ENCODE measurements at places on chromosomes 1 and 21.

DNA sequence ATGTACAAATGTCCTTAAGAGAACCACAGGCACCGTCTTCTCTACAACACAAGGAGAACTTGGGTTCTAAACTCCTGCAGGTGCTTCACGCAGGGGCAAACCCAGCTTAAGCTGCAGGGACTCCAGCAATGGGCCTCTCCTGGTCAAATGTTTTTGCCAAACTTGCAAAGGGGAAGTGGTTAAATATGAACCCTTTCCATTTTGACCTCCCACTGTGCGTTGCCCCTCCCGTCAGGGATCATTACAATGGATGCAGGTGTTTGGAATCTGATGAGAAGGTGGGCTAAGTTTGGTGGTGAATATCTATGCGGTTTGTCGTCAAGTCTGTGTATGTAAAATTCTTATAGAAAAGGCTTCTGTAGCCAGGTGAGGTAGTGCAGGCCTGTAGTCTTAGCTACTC is 29.1 kb upstream of the SLC25A33 start:
- DNase-seq: no peak

- peak; percentile 77 for DNase-seq
Measured at GRCh38 chr1:169217636-169218035, 111.1 kb downstream of the ATP1B1 start.

DNA sequence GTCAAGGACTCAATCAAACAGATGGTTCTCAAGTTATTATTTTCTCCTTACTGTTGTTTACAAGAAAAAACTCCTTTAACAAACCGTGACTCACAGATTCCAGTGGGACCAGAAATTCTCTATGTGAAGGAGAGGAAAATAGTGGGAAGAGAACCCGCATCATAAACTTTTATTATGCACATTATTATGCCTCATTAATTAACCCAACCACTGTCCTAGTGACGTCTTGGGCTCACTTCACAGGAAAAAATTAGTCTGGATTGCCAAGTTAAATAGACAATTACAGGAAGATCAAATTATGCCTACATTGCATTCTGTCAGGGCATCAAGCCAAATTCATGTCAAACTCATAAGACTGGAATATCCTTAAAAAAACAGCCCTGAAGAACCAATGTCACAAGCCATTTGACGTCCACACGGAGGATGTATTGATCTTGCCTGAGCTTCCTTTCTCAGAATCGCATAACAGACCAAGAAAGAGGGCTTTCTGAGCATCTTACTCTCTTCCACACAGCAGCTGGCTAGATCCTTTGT is 347.8 kb downstream of the DUSP10 start:
- no peak for DNase-seq

- DNase-seq: no peak
Measured at GRCh38 chr1:161307892-161308638, 1.7 kb downstream of the MPZ start.

- DNase-seq: no peak
Measured at GRCh38 chr1:210446479-210446878, 117.8 kb downstream of the HHAT start.

- DNase-seq: no peak
Measured at GRCh38 chr1:25770541-25771220, 29.3 kb upstream of the SELENON start.

GRCh38 chr1:214808845-214809460 is 206.0 kb downstream of the CENPF start:
- peak; percentile 8 for DNase-seq

GRCh38 chr1:172139196-172139595 is 281.3 kb upstream of the C1orf105 start:
- no peak for DNase-seq

- no peak for DNase-seq
Measured at GRCh38 chr1:213148905-213149304, 97.9 kb downstream of the RPS6KC1 start.

DNA sequence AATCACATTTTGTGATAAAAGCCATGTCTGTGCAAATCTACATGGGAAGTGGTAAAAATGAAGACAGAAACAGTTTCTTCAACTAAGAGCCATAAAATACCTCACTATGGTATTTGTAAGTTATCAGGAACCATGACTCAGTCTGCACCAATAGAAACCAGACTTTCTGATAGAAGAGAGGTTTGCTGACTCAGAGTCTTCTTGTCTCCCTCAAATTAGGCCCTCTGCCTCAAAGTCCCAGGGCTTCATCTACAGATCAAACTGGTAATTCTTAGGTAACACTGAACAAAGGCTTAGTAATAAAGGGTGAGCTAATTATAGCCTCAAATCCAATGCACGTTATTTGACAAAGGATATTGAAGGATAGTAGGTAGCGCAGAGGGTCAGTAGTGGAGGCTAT is 30.9 kb upstream of the SSX2IP start:
- no peak for DNase-seq

DNA sequence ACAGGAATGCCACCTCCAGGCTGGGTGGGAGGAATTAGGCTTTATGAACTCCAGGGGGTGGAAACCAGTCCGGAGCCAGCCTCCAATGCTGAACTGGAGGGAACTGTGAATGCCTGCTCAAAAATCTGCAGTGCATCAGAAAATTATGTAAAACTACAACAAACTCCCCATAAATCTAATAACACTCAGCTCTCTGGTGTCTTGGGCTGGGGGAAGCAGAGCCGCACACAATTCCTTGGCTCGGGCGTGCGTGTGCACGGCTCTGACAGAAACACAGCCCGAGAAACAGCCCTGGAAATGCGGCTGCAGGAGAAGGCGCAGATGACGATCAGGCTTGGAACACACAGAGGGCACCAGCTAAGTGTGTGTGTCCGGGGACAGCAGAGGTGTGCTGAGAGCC is 127.6 kb upstream of the VAMP3 start:
- no peak for DNase-seq

GRCh38 chr1:219665089-219665488 is 52.2 kb upstream of the ZC3H11B start:
- DNase-seq: no peak

- peak; percentile 26 for DNase-seq
Measured at GRCh38 chr21:44871576-44872269, 1.8 kb downstream of the PTTG1IP start.

- DNase-seq: peak; percentile 9
Measured at GRCh38 chr1:1318131-1318652, 6.3 kb downstream of the INTS11 start.

DNA sequence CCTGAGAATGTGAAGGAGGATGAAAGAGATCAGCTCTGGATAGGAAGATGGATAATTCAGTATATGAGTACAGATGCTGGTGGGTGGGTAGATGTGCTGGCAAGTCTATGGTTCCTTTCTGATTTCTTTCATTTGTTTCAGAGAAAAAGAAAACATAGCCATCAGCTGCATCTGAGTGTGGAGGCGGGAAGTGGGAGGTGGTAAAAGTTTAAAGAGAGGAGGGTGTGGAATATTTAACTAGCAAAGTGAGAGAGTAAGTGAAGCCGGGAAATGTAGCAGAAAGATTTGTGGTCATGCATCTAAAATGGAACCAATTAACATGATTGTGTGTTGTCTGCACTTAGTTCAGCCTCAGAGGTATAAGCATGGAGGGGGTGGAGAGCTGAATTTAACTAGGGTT is 16.4 kb downstream of the RPE65 start:
- DNase-seq: no peak

- no peak for DNase-seq
Measured at GRCh38 chr1:179883745-179884138, 1.7 kb downstream of the TOR1AIP1 start.

DNA sequence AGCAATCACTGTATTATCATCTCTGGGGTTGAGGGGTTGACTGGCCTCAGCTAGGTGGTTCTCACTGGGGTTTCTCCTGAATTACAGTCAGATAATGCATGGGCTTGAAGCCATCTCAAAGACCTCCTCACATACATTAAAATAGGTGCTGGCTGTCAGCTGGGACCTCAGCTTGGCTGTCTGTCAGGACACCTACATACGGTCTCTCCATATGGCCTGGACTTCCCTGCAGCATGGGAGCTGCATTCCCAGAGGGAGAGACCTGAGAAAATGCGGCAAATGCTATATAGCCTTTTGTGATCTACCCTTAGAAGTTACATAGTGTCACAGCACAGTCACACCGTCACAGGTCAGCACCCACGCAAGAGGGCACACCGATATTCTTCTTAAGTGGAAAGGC is 93.6 kb downstream of the TSEN15 start:
- no peak for DNase-seq

GRCh38 chr1:71640116-71640515 is 559.3 kb upstream of the ZRANB2 start:
- DNase-seq: no peak

GRCh38 chr1:33094971-33095604 is 14.1 kb downstream of the AZIN2 start:
- DNase-seq: no peak

GRCh38 chr1:41981796-41982195 is 63.1 kb upstream of the HIVEP3 start:
- DNase-seq: no peak

- DNase-seq: no peak
Measured at GRCh38 chr1:115958866-115959265, 17.4 kb upstream of the SLC22A15 start.

DNA sequence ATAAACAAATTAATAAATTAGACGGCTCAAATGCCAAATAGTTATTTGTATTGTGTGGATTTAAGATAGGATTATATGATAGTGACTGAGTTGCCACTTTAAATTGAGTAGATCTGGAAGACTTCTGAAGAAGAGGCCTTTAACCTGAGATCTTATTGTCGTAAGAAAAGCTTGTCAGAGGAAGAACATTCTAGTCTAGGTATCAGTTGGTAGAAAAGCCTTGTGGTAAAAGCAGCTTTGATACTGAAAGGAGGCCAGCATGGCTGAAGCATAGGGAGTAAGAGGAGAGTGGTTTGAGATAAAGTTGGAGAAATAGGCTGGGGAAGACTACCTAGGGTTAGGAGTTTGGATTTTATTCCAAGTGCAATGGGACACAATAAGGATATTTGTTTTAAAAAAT is 29.1 kb downstream of the SLC30A7 start:
- no peak for DNase-seq

DNA sequence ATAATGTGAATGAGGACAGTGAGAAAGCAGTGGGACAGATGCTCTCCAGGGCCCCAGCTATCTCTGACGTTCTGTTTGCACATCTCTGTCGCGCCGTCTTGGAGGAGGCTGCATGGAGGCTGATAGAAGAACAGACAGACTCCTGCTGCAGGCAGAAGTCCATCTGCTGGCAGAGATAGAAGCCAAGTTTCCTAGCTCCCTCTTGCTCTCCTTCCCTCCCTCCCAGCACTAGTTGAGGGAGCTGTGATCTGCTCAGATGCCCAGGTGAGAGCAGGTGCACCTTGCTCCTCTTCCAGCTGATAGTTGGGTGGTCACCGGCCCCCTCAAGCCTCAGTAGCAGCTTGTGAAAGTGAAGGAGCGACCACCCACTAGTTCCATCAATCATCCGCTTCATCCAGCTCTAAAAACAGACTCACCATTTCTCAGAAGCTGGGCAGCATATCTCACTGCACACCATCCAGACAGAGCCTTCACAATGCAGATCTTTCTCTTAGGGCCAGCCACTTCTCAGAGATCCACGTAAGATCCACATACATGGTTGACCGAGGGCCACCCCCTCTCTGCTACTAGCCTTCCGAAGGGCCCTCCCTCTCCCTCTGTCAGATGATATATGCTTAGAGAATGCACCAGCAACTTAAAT is 12.9 kb downstream of the LRRN2 start:
- DNase-seq: no peak

- no peak for DNase-seq
Measured at GRCh38 chr1:169105434-169106094, 926 bp upstream of the ATP1B1 start.

- no peak for DNase-seq
Measured at GRCh38 chr1:156581661-156582387, 2.3 kb downstream of the TTC24 start.

DNA sequence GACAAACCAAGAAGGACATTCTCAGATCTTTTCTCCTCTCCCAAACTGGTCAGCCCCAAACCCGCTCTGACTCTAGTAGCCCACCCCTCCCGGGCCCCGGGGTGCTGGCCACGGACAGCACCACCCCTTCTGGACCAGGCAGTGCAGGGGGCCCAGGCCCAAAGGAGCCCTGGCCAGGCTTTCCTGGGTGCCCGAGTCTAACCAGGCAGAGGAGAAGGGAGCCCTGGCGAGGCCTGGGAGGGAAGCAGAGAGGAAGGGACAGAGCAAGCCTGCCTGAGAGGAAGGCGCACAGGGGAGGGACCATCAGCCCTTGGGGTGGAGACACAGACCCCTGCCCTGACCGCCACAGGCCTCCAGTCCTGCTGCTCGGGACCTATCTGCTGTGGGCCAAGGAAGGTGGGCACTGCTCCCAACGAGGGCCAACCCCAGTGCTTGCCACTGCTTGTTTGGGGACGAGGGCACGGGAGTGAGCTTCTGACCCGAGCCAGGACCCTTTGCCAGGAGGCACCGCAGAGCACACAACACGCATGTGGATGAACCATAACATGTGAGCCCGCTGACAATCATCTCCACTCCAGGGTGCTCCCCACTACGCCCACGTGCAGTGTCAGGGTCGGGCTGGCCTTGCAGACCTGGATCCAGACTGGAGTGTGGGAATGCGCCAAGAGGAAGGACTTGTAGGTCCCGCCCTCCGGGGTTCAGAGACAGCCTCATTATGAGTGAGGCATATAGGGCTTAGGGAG is 57.6 kb downstream of the KCNAB2 start:
- DNase-seq: no peak

GRCh38 chr1:227318853-227319607 is 738 bp upstream of the CDC42BPA start:
- no peak for DNase-seq

GRCh38 chr1:82462366-82462765 is 661.6 kb downstream of the ADGRL2 start:
- DNase-seq: no peak

- no peak for DNase-seq
Measured at GRCh38 chr1:180542838-180543145, 16.0 kb upstream of the OVAAL start.

DNA sequence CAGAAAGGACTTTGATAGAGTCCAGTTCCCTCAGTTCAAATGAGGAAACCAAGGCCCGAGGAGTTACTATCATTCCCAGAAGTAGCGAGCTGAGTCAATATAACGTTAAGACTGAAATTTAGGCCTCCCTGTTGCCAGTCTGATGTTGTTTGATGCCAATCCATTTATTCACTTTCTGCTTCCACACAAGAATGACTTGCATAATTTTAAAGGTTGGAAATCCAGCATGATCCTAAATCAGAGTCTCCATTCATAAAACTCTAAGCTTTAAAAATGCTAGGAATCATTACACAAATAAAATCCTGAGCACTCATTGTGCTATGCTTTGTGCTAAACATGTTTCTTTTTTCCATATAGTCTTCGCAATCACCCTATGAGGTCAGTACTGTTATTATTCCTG is 414.4 kb downstream of the PTBP2 start:
- no peak for DNase-seq

GRCh38 chr1:54836594-54836993 is 35.5 kb upstream of the TTC22 start:
- no peak for DNase-seq

GRCh38 chr1:237042892-237043576 is 1.1 kb downstream of the RYR2 start:
- no peak for DNase-seq

- DNase-seq: peak; percentile 9
Measured at GRCh38 chr1:245322673-245323072, 167.9 kb downstream of the KIF26B start.
